ENCODE measurements at places on chromosomes 13 and 19. TPM values are rescaled to one million over a fixed set of nuclear protein-coding genes. Genes with fewer than 3 reads are reported as not detected.

- no peak for DNase-seq
Observed at GRCh38 chr19:18651733-18652132, 14.9 kb downstream of the KLHL26 start.

GRCh38 chr19:17326595-17326966 lies 8.1 kb downstream of the ANO8 start:
- peak; percentile 43 for DNase-seq

DNA sequence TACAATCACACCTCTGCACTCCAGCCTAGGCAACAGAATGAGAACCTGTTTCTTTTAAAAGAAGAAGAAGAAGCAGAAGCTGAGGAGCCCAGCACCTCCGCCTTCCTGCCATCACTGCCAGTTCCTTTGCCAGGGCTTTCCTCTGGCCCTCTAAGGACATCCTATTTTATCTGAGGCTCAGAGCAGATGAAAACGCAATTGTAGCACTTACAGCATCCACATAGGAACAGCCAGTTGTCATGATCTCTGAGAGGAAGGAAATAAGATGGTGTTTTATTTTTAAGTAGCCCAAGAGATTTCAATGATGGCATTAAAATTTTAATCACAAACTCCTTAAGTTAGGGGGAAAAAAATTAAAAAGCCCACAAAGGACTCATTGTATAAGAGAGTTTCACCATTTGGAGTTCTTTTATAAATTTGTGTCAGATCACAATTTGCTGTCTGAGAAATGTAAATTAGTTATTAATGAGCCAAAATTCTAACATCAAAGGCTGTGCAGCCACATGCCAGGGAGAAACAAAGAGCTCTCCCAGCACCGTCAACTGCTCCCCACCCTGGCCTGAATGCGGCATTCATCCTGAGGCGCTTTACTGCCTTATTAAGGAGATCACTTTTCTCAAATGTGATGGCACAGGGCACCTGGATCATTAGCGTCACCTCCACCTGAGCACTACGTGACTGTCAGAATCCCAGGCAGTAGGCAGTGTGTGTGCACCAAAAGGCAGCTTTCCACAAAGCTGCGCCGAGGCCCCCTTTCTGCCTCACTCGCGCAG lies 393.0 kb downstream of the FOXO1 start:
- no peak for DNase-seq

The ZNF799 gene
- 1.8 TPM for total RNA-seq

- DNase-seq: no peak
Observed at GRCh38 chr13:112449545-112449930, 73.4 kb downstream of the SPACA7 start.

DNA sequence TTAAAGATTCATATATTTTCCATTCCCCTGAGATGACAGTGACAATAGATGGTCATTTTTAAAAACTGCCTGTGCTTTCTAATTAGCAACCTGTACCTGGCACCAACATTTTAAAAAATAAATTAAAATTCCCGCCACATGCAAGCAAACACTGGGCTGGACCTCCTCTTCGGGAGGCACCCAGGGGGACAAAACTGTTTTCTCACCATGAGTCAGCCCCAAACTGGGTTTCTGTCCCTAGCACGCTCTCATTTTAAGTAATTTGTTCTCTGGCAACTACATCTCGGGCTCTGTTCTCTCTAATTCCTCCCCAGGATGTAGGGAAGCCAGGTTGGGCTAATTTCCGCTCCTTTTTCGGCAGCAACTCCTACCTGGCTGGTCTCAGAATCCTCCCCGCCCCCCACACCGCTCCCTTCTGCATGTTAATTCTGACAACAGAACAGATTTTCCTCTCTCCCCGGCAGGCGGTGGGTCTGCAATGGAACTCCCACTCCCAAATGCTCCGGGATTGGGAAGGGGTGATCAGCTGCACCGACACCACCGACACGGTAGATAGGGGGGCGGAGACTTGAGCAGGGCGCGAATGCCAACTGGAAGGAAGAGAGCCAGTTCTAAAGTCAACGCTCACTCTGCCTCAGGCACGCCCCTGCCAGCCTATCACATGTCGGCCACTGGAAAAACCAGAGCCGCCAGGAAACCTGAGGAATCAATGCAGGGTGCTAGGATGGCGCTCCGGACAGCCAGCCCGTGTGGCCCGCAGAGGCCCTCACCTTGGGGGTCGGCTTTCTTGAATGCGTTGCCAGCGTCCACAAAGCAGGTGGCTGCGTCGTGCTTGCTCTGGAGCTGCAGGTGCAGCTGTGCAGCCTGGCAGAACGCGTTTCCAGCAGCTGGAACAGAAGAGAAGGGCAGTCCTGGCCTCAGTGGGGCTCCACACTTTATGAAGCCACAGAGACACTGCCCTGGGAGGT lies 14.7 kb downstream of the NAPA start:
- DNase-seq: no peak

The TPT1 gene
- total RNA-seq: 4,896 TPM

The NLRP11 gene
- not detected for total RNA-seq

The PRR12 gene
- 19.0 TPM for total RNA-seq

The SPACA4 gene
- not detected for total RNA-seq

The FLT1 gene
- not detected for total RNA-seq

The RFX2 gene
- 9.9 TPM for total RNA-seq

DNA sequence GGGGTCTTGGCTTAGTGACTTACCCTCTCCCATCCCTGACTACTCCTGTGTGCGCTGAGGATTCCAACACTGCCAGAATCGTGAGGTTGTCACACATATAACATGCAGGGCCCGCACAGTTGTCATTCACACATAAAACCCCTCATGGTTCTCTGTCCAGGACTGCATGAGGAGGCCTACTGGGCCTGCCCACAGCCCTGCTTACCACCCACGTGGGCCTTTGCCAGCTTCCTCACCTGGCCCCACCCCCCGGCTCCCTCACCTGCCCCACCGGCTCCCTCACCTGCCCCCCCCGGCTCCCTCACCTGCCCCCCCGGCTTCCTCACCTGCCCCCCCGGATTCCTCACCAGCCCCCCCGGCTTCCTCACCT lies 197.2 kb downstream of the TEX29 start:
- DNase-seq: no peak

- peak; percentile 99 for DNase-seq
Observed at GRCh38 chr13:66657165-66657881, 572.8 kb downstream of the PCDH9 start.

The LGALS13 gene
- total RNA-seq: not detected

The IRS2 gene
- total RNA-seq: 48.5 TPM

The ZNF135 gene
- not detected for total RNA-seq

The ZFP82 gene
- 0.37 TPM for total RNA-seq

DNA sequence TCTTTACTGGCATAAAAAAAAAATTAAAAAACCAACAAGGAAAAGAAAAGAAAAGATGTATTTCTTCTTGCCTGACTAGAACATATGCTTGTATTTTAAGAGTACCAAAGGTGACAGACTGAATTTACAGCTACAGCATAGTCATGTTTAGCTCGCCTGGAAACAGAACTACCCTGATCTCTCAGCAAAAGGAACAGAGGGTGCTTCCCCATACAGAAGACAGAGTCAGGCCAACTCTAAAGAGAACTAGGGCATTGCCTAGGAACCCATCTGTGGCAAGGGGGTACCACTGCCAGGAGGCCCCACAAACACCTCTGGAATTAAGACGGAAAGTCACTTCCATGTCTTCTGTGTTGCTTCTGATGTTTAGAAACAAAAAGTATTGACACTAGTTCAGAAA lies 252.1 kb upstream of the STARD13 start:
- no peak for DNase-seq

- no peak for DNase-seq
Observed at GRCh38 chr19:46911456-46911855, 50.7 kb downstream of the ARHGAP35 start.

- DNase-seq: peak; percentile 36
Observed at GRCh38 chr13:109213714-109214113, 572.7 kb downstream of the IRS2 start.

DNA sequence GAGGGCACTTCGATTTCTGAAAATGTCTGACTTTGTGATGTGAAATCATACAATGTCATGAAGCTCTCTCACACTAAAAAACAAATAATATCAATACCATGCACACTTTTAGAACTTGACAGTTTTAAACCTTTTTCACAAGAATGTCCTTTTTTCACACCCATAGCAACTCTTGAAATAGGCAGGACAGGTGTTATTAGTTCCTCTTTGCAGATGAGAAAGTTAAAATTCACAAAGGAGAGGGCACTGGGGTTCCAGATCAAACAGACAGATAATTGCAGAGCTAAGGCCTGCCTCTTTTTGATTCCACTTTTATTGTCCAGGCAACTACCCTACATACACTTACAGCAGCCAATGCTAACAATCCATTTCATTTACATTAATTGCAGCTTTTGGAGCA lies 142.8 kb downstream of the KLF12 start:
- DNase-seq: no peak

DNA sequence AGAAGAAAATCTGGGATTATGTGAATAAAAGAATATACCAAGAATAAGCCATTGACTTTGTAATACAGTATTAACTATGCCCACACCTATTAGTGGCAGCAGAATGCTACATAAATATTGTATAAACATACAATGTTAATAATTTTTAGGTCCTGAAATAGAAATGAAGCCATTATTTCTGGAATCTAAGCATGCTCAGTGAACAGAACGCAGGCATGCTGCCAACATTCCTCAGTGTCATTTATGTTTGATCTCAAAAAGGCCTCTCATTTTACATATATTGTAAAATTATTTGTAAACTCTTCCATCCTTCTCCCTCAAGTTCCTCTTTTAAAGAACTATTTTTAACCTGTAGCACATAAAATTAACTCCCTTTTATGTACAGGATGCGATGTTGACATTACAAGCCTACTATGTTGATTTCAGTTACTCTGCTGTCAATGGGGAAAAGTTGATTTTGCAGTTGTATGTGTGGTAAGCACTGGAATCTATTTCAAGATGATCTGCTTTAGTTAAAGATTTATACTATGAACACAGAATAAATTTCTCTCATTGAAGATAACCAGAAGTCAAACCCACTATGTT lies 118.8 kb downstream of the VWA8 start:
- peak; percentile 15 for DNase-seq

GRCh38 chr19:17431417-17431816 lies 11.6 kb downstream of the MVB12A start:
- no peak for DNase-seq

The ZNF541 gene
- not detected for total RNA-seq

GRCh38 chr19:51637362-51637978 lies 7.3 kb upstream of the SIGLEC5 start:
- DNase-seq: peak; percentile 28

- DNase-seq: no peak
Observed at GRCh38 chr13:38624822-38625221, 62.1 kb upstream of the FREM2 start.

The LILRB1 gene
- total RNA-seq: not detected

The ZNF486 gene
- not detected for total RNA-seq

GRCh38 chr13:107835339-107836018 lies 379.9 kb downstream of the LIG4 start:
- peak; percentile 29 for DNase-seq

GRCh38 chr13:100808330-100809128 lies 133.9 kb upstream of the TMTC4 start:
- DNase-seq: no peak

DNA sequence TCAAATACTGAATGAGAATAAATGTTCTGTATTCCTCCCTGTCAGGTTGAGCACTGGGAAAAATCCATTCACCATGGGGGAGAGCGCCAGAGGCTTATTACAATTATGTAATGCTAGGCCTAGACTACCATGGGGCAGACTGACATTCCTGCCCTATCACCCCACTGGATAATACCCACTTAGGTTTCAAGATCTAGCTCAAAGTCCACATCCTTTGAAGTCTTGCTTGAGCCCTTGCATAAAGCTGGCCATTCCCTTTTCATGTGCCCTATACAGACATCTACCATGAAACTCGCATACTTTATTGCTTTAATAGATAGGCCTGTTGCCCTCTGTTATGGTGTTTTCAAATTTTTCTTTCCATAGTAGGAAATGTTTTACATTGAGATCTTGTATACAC lies 149.3 kb downstream of the RGCC start:
- DNase-seq: no peak

The CYP2A6 gene
- not detected for total RNA-seq

The ZNF43 gene
- 0.32 TPM for total RNA-seq

The DUS3L gene
- total RNA-seq: 77.6 TPM

DNA sequence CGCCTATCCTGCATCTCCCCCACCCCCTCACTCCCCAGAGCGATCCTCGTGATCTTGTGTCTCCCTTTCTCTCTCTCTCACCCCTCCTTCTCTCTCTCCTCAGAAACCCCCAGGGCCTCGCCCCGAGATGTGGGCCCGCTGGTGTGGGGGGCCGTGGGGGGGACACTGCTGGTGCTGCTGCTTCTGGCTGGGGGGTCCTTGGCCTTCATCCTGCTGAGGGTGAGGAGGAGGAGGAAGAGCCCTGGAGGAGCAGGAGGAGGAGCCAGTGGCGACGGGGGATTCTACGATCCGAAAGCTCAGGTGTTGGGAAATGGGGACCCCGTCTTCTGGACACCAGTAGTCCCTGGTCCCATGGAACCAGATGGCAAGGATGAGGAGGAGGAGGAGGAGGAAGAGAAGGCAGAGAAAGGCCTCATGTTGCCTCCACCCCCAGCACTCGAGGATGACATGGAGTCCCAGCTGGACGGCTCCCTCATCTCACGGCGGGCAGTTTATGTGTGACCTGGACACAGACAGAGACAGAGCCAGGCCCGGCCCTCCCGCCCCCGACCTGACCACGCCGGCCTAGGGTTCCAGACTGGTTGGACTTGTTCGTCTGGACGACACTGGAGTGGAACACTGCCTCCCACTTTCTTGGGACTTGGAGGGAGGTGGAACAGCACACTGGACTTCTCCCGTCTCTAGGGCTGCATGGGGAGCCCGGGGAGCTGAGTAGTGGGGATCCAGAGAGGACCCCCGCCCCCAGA lies 12.8 kb upstream of the TOMM40 start:
- DNase-seq: no peak

The GSK3A gene
- total RNA-seq: 53.5 TPM

Data from MCF 10A (cell line).